ENCODE measurements at places on chromosomes 12 and 14.

GRCh38 chr14:75456069-75456996 is 28.5 kb downstream of the JDP2 start:
- no peak for DNase-seq

DNA sequence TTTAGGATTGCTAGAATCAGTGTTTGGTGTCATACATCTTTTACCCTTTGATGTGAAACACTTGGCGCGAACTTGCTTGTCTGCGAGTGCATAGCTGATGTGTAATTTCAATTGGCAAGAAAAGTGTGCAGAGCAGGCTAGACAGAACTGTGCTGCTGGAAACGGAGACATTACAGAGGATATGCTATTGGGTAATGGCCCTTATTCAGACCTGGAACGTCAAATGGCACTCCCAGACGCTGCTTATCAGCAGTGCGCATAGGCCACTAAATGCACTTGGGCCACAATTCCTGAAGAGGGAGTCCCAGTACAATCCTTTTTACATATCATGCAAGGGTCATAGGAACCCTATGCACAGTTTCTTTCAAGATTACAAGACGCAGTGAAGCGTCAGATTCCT is 15.7 kb upstream of the SLC10A1 start:
- no peak for DNase-seq

GRCh38 chr12:116161588-116161987 is 115.9 kb downstream of the MED13L start:
- DNase-seq: no peak

DNA sequence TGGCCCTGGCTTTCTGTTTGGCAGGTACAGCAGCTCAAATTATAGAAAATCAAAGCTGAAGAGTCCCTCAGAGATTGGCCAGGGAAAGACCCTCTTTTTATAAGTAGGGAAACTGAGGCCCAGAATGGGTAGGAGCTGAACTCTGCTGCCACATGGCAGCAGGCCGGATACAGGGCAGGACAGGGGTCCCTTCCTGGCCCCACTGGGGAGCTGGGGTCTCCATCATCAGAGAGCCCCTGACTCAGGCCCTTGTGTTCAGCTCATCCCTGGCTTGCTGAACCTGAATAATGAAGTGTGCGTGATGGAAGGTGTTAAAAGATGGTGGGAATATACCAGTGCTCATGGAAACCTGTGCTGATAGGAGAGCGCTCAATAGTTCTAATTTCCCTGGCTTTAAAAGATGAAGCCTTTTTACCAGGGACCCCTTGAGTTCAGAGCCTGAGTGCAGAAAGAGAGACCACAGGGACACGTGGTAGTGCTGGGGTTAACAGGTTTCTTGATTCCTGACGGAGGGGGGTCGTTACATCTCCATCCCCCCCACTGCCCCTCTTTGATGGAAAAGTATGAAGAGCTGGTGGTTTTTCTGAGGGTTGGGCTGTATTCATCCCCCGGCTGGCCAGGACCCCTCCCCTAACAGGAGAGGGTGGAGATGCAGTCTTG is 4.4 kb downstream of the DLK1 start:
- DNase-seq: no peak

- DNase-seq: no peak
Measured at GRCh38 chr14:96792591-96792990, 4.6 kb upstream of the VRK1 start.

DNA sequence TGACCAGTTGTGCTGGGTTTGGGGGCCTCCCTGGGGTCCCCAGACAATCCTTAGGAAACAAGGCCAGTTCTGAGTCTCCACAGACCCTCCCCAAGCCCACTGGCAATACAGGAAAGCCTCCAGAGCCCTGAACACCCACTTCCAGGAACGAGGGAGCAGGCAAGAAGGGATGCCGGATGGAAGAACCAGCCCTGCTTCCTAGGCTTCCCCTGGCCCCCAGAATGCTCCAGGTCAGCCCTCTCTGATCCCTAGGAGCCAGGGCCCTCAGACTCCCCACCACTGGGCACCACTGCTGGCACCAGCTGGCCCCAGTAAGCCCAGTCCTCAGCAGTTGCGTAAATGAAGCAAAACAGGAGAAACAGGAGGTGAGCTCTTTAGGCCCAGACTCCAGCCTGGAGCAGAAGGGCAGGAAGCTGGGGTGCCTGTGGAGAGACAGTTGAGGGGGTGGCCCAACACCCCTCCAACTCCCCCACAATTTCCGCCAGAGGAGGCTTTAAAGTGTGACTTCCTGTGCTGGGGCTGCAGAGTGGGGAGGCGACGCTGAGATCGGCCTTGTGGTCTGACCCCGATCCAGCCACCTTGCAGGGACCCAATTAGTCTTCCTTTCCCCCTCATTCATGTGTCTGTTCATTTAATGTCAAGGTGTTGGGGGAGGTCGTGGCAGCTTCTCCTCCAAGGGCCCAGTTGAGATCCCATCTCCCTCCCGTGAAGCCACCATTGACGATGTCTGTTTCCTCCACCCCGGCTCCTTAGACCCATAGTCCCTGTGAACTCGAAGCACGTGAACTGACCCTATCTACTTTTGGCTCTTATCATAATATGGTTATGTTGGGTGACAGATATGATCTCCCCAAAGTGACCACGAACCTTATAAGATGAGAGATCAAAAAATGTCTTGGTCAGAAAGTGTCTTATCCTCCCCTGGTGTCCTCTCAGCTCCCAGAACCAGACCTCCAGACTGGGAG is 4.7 kb downstream of the TNFRSF1A start:
- DNase-seq: no peak

- no peak for DNase-seq
Measured at GRCh38 chr12:86530996-86531655, 274.9 kb upstream of the MGAT4C start.

- DNase-seq: no peak
Measured at GRCh38 chr12:80118565-80119324, 19.4 kb downstream of the OTOGL start.

DNA sequence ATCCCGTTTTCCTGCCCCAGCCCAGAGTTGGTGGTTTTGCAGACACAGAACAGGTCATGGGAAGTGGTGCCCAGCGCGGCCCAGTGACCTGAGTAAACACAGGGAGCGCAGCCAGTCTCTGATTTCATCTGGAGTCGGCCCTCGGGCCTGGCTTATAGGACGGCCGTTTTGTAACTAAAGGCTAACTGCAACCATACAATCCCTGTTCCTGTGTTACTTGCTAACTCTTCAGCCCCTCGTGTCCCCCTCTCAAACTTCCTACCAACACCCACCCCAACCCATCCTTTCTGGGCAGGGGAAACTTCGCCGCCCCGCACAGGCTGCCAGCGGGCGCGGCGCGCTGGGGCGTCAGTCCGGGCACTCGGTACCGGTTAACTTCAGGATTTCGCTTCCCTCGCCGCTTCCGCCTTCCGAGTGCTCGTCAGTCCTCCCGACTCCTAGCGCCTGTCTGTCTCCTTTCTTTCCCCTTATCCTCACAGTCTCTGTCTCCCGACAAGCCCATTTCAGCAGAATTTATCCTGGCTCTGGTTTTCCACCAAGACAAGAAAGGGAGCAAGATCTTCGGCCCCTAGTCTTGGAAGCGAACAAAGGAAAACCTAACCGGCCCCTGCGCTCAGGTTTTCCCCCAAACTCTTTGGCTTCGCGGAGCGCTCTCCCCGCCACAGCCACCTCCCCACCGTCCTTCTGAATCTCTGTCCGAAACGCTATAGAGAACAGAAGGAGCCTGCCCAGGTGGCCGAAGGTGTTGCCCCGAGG is 2.0 kb downstream of the SIX1 start:
- no peak for DNase-seq

GRCh38 chr14:101254805-101255764 is 306.2 kb upstream of the DIO3 start:
- DNase-seq: no peak

Data from activated T-cell treated with anti-CD3 and anti-CD28 coated beads for 24 hours (primary cell).